Hematopoietic multipotent progenitor cell treated with erythropoietin and hydrocortisone succinate and interleukin-3 and kit ligand, for 6 days (in vitro differentiated cells): ENCODE measurements at places on chromosomes 11 and 22.

DNA sequence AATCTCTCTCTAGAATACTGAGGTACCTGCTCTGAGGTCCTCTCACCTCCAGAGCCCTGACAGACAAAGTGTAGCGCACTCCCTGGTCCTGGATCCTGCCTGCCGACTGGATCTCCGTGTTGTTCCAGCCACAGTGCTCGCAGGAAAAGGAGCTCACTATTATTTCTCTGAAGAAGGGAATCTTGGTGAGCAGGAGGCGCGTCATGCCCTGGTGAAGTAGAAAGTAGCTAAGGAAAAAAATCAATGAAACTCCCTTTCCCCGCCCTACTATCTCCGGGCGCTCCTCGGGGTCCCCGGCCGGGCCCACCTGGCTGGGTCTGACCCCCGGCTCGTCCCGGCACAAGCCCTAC, 412 bp downstream of the ZPR1 start:
- no peak for DNase-seq

- peak; percentile 51 for DNase-seq
Observed at GRCh38 chr11:128582496-128583366, 4.6 kb downstream of the ETS1 start.

GRCh38 chr11:24773322-24773721, 276.5 kb downstream of the LUZP2 start:
- no peak for DNase-seq

- no peak for DNase-seq
Observed at GRCh38 chr11:76172583-76172982, 33.7 kb downstream of the WNT11 start.

GRCh38 chr22:23245799-23246136, 65.5 kb downstream of the BCR start:
- no peak for DNase-seq

DNA sequence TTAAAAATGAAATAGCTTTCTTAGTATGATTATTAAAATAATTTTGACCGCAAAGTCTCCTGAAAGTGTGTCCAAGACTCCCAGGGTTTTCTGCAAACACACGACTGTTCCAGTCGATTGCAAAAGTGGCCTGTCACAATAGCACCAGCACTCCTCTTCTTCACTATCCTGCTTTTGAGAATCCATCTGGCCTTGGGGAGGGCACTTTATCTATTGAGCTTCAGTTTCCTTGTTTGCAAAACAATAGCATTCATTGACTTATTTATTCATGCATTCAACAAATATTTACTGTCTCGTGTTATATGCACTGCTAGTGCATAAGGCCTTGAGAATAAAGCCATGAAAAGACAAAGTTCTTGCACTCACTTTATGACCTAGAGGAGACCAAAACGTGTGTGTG, 96.2 kb upstream of the NTM start:
- DNase-seq, result no peak

- peak; percentile 49 for DNase-seq
Observed at GRCh38 chr11:43278193-43278956, 33.4 kb upstream of the API5 start.

- DNase-seq, result peak; percentile 30
Observed at GRCh38 chr11:43649501-43649900, 31.0 kb upstream of the HSD17B12 start.

- no peak for DNase-seq
Observed at GRCh38 chr11:43582024-43582862, 98.3 kb upstream of the HSD17B12 start.

DNA sequence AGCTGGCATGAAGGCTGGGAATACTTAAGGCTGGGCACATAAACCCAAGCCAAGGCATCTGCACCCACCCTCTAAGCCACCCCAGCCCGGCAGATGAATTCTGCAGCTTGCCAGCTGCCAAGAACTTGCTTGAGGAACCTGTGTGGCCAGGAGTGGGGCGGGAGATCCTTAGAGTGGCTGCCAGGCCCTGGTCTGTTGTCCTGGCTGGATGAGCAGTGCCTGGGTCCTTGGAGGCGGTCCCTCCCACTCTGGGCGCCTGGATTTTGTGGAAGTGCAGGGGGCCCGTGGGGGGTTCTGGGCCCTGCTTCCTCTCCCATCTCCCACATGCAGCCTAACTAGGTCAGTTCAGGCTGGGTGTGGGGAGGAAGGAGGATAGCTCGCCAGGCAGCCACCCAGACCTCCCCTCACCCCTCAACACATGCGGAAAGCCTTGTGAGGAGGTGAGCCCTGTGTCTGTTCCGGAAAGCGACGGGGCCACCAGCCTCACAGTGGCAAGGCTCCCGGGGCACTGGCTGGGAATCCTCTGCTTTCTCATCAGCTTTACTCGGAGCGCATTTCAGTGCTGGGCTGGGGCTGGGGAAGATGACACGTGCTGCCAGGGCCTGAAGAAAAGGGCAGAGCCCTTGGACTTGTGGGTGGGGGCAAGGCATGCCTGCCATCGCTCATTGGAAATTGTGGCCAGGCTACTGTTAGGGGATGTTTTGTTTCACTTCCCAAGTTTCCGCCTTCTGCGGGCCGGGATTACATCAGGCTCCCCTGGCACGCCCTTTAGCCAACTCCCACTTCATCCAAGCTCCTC, 8.4 kb downstream of the DAGLA start:
- no peak for DNase-seq

GRCh38 chr11:80515097-80515496, 1074.3 kb upstream of the TENM4 start:
- no peak for DNase-seq

DNA sequence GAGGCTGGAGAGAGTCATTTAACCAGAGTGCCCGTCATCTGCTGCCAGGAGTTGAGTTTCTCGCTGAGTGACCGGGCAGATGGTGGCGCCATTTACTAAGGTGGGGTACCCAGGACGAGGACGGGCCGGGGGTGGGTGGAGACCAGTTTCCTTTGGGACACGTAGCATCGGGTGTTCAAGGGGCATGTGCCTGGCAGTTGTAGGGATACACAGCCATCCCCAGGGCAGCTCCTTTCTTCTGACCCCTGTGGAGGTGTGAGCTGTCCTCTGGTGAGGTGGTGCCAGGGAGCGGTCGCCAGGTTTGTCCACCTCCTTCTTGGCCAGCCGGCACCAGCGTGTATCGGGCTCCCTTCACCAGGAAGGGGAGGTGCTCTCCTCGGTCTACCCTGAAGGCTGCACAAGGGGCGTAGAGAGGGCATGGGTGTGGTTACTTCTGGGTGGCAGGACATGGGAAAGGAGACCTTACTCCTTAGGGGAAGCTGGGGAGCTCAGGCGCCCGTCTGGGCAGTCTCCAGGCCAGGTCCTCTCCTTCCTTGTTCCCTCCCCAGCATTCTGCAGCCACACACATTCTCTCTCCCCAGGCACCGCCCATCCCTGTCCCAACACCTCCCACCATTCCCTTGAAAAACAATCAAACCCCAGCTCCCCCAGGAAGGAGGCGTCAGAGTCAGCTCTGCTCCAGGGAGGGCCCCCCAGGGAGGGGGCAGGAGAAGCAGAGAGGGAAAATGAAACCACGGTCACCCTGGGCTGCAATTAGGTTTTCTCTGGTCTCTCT, 10.3 kb upstream of the MB start:
- DNase-seq, result peak; percentile 54

- DNase-seq, result no peak
Observed at GRCh38 chr11:104404231-104405175, 240.6 kb upstream of the PDGFD start.

DNA sequence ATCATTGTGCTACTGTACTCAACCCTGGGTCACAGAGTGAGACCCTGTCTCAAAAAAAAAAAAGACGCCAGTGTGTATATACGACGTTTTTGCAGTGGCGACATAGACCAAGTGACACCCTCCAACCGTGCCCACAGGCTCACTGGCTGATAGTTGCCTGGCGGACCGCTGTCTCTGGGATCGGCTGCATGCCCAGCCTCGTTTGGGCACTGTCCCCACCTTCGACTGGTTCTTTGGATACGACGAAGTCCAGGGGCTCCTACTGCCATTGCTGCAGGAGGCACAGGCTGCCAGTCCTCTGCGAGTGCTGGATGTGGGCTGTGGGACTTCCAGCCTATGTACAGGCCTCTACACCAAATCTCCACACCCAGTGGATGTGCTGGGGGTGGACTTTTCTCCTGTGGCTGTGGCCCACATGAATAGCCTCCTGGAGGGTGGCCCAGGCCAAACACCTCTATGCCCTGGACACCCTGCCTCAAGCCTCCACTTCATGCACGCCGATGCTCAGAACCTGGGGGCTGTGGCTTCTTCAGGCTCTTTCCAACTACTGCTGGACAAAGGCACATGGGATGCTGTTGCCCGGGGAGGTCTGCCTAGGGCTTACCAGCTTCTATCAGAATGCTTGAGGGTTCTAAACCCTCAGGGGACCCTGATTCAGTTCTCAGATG, 1.3 kb downstream of the CSKMT start:
- DNase-seq, result peak; percentile 34

GRCh38 chr11:45922425-45923082, at the start of gene LARGE2:
Gene LARGE2, plus strand, starts transcription at chr11:45922656. Its CDS starts 227 bp downstream, at chr11:45922883.
- no peak for DNase-seq

GRCh38 chr11:129457321-129457720, 81.7 kb downstream of the BARX2 start:
- DNase-seq, result no peak
